ENCODE measurements at places on chromosomes 11 and 22.

DNA sequence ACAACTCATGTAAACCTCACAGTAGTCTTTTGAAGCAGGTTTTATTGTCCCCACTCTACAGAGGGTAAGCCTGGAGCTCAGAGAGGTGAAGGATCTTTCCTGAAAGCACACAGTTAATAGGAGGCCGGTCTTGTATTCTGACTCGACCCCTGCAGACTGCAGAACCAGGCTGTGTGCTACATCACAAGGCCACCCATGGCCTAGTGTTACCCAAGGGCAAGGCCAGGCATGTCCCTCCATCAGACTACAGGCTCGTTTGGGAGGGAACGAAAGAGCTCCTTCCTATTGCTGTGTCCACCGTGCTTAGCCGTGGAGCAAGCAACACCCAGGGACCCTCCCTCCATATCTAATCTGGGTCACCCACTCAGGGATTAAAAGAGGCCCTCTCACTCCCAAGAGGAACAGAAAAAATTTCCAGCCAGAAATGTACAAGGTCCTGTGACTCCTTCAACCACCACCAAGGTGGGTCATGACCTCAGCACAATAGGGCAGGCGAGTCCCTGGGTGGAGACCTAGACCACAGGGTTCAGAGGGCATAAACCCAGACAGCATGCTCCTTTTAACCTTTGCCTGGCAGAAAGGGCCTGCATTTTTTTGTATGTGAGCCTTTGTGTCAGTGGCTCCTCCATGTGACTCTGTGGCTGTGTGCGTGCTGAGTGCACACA lies 6.3 kb upstream of the SMIM35 start:
- no peak for DNase-seq

DNA sequence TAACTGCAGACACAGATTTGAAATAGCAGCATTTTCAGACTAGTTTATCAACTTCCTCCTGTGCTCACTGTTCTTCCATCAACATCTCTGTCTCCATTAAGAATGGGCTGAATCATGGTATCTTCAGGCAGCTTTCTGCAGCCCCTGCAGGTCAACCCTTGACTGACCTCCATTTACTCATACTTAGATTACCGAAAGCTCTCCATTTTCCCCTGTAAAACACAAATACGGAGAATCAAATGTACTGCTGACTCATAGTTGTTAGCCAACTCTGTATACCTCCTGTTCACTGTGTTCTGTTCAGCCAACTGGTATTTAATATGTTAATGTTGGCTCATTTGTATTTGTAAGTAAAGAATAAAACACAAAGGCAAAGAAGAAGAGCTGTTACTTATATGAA lies 364.0 kb downstream of the CASP12 start:
- no peak for DNase-seq

GRCh38 chr11:74683941-74684481 lies 47.2 kb downstream of the CHRDL2 start:
- DNase-seq = no peak

GRCh38 chr11:14916403-14916802 lies 24.4 kb upstream of the CYP2R1 start:
- no peak for DNase-seq

DNA sequence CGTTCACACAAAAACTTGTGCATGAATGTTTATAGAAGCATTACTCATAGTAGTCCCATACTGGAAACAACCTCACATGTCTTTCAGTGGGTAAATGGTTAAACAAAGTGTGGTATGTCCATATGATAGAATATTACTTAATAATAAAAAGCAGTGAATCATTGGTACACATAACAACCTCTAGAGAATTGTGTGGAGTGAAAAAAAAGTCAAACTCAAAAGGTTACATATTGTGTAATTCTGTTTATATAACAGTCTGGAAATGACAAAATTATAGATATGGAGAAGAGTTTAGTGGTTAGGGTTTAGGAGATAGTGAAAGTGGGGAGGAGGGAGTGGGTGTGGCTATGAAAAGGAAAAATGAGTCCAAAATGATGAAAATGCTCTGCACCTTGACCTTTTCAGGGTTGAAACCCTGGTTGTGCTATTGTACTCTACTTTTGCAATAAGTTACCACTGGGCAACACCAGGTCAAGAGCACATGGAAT lies 243.4 kb upstream of the DDI1 start:
- DNase-seq = no peak

DNA sequence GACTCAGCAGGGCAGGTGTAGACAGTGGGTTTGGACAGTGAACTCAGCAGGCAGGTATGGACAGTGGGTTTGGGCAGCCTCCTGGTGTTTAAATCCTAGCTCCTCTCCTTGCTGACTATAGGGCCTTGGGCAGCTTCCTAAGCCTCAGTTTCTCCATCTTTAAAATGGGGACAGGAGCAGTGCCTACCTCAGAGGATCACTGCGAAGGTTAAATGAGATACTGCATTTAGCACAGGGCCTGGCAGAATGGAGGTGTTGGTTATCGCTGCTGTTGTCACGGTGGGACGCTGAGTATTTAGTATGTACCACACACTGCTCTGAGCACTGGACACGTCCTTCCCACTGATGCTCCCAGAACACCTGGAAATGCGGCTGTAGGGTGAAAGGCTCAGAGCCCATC lies 14.4 kb upstream of the SCGB1A1 start:
- no peak for DNase-seq

DNA sequence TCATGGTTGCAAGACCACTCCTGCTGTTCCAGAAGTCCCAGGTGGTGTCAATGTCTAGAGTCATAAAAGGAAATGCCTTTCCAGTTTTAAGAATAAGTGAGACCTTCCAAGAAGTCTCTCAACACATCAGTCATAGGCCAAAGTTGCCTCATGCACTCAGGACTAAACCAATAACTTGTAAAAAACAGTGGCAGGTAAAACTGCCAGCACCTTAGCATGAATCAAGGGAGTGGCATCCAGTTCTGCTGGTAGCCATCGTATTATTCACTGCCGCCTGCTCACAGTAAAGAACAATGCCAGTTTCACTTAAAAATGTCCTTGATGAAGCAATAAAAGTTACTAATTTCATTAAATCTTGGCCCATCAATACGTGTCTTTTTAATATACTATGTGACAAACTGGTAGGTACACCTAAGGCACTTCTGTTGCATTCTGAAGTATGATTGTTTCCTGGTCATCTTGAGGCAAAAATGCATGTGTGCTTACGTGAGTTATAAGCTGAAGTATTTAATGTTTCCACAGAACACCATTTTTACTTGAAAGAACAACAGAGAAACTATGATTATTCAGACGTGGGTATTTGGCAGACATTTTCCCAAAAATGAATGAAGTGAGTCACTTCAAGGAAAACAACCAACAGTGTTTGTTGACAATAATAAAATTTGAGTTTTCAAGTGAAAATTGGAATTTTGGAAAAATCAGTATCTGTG lies 125.2 kb upstream of the SNX19 start:
- DNase-seq = no peak

GRCh38 chr22:19114984-19115552 lies 7.1 kb downstream of the DGCR2 start:
- no peak for DNase-seq

- no peak for DNase-seq
These were observed 20.6 kb downstream of the APOBEC3H start for GRCh38 chr22:39117585-39118191.

GRCh38 chr22:38866399-38867123 lies 5.5 kb downstream of the CBX6 start:
- DNase-seq = no peak

DNA sequence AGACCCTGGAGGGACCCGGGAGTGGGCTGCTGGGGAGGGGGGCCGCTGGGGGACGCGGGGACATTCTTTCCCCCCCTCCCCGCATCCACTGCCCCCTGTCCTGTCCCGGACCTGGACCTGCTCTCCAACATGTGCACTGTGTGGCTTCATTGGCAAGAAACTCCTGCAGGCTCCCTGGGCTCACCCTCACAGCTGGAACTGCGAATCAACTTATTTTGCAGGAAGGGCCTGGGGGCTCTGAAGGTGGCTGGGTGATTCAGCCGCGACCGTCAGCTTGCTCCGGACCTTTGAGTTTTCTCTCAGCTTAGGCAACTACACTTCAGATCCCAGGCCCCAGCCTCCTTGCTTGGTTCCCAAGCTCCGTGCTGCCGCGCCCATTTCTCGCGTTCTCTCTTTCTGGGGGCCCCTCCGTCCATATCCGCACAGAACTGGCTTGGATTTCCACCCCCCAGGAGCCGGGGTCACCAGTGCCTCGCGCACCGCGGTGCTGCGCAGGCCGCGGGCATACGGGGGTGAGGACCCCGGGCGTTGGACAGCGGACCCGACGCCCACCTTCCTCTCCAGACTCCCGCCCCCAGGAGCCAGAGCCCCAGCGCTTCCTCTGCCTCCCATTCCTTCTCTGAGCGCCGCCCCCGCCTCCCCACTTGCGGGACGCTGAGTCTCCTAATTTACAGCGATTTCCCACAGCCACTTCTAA lies 471 bp upstream of the AHNAK start:
- DNase-seq = no peak

DNA sequence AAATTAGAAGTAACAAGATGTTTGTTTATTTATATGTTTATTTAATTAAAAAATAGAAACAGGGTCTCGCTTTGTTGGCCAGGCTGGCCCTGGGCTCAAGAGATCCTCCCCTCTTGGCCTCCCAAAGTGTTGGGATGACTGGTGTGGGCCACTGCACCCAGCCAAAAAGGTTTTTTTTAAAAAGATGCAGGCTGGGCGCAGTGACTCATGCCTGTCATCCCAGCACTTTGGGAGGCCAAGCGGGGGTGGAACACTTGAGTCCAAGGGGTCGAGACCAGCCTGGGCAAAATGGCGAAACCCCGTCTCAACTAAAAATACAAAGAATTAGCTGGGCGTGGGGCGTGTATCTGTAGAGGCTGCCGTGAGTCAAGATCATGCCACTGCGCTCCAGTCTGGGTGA lies 13.4 kb downstream of the DRD4 start:
- DNase-seq = no peak

DNA sequence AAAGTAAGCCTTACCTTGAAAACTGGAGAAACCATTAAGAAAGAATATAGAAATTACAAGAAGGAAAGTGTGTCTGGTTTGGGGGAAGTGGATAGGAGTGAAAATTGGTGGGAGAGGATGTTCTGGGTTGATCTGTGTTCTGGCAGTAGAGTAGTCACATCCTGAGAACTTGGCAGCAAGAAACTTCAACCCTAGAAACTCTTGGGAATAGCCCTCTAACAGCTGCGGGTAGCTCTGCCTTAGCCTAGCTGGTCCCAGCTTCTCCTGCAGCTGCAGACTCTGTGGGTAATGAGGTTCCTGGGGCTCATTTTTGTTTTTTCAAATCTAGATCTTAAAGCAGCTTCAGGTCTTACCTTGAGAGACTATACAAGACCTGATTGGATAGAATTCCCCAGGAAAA lies 24.2 kb upstream of the OR6X1 start:
- no peak for DNase-seq

GRCh38 chr11:33779849-33780528 lies 5.7 kb upstream of the FBXO3 start:
- no peak for DNase-seq

DNA sequence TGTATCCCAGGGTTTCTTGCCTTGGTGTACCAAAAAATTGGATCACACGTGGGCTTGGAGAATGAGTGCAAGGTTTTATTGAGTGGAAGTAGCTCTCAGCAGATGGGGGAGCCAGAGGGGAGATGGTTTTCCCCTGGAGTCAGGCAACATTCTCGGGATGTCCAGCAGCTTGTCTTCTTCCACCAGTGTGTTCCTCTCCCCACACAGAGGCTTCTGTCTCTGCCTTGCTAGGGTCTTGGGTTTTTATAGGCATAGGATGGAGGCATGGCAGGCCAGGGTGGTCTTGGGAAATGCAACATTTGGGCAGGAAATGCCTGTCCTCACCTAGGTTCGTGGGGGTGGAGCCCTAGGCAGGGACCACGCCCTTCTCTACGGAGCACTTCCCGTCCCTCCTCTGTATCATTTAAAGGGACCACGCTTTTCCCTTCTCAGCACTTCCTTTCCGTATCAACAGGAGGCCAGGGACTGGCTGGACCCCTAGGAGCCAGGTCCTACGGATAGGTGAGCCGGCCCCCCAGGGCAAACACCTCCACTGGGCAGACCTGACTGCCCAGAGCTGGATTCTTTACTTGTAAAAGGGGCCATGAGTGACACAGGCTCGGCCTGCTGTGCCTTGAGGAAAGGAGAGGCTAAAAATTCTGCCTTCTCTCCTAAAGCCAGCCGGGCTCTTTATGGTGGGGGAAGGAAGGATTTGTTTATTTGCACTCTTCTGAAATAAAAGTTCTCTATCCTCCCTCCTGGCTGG lies 55.3 kb upstream of the CCDC188 start:
- DNase-seq = no peak

GRCh38 chr11:111435046-111435698 lies 56.1 kb upstream of the POU2AF1 start:
- no peak for DNase-seq

DNA sequence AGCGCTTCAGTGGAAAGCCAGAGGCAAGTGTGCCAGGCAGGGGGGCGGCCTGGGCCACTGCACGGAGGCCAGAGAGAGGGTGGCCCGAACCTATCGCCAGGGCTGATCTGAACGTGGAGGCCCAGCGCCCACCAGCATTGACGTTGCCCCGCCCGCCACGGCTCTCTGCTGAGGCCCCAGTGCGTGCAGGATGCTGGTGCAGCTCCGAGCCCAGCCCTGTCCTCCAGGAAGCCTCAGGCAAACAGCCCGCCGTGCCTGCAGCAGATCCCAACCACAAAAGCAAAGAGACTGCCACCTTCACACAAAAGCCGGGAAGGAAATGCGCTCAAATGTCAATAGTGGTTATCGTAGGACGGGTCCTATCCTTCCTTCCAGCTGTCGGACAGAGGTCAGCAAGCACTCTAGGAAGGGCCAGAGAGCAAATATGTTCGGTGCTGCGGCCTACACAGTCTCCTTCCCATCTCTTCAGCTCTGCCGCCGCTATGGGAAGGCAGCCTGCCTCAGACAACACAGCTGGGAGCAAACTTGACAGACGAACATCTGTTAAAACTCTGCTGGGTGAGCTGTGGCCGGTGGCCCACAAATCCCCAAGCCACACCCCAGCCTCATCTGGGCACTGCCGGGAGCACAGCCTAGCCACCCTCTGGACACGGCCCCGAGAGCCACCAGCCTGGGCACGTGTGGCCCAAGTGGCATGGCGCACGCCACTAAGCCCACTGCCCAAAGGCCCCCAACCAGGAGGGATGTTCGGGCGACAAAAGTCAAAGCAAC lies 146.2 kb downstream of the CRYBB2 start:
- no peak for DNase-seq

- no peak for DNase-seq
These were observed 966.3 kb downstream of the JRKL start for GRCh38 chr11:97356144-97356543.

- no peak for DNase-seq
These were observed 974.0 kb downstream of the TBC1D22A start for GRCh38 chr22:47736186-47737034.

DNA sequence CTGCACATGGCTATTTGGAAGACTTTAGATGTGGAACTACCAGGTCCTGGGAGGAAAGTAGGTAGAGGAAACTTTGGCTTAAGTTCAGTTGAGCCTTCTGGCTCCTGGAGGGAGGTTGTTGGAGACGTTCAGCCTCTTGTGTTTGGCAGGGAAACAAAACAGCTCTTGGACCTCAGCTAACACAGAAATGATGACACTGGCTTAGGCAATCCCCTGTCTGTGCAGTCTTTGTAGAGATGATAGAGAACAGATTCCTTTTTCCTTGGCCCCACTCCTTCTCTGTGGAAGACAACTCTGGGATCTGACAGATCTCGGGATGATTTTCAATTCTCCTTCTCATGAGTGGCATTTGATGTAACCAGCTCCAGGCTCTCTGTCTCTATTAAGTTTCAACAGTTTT lies 428.5 kb downstream of the TMEM135 start:
- DNase-seq = no peak
